ENCODE measurements at places on chromosomes 7 and 10.

- DNase-seq = no peak
Observed at GRCh38 chr7:69399401-69399800, 198.9 kb upstream of the AUTS2 start.

DNA sequence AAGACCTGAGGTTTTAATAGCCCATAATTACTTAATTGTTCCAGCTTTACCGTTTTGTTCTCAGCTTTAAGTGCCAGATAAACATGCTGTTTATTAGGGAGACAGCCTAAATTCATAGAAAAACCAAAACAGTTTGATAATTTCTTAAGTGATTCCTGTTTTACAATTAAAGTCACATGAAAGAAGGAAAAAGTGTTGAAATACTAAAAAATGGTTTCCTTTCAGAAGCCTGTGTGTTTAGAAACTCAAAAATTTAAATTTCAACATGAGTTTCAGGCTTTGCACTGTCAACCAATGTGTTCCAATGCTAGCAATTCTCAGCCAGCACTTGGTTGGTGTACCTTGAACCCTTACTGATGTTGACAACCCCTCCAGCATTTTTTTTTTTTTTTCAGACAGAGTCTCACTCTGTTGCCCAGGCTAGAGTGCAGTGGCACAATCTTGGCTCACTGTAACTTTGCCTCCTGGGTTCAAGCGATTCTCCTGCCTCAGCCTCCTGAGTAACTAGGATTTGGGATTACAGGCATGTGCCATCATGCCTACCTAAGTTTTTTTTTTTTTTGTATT is 135.3 kb downstream of the ICA1 start:
- DNase-seq = no peak

- no peak for DNase-seq
Observed at GRCh38 chr10:5943536-5943935, 33.8 kb downstream of the IL15RA start.

DNA sequence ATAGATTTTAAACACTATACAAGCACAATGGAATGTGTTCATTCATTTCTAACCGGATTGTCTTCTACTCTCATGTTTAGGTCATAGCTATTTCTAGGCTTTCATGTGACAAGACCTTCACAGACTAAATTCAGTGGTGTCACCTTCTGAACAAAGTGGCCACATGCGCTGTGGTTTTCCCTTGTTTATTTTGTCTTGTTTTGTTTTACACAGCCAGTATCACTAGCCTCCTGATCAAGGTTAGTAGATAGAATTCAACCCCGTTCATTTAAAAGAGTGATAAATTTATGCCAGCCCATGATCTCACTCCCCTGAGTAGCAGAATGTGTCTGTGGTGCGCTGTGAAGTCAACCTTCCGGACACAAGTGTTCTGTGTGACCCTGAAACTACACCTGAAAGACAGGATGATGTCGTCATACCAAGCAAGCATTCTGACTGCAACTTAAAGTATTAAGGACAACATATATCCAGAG is 209.1 kb downstream of the CREB5 start:
- no peak for DNase-seq

DNA sequence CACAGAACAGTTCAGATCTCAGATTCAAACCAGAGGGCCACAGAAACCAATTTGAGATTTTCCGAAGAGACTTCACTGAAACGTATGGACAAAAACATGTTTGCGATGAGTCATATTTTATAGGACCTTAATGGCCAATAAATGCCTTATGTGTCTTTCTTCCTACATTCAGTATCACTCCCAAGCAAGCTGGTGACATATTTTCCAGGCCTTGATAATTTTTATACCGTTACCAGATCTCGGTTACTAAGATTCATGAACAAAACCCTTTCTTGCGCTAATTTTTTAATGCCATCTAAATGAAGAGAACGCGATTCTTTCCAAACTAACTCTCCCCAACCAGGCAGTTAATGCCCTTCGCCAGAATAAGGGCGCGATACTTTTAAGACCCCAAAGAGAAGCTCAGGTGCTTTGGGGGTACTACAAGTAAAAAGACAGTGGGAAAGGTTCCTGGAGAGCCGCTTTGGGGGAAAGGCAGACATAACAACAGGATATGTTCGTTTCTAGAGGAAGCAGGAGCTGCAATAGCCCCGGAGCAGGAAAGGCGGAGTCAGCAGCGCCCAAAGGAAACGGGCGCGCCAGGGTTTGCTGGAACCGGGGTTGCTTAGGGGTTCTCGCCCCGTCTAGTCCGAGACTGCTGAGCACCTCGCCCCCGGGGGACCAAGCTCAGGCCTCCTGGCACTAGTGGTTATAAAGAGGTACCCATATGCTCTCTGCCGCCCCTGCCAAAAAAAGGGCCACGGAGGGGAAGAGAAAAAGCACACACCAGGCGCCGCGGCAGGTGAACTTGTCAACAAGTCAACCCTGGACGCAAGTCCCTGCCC is 884 bp downstream of the ICA1 start:
- DNase-seq = peak; percentile 35

GRCh38 chr7:107900496-107901015 is 9.6 kb downstream of the DLD start:
- DNase-seq = no peak

DNA sequence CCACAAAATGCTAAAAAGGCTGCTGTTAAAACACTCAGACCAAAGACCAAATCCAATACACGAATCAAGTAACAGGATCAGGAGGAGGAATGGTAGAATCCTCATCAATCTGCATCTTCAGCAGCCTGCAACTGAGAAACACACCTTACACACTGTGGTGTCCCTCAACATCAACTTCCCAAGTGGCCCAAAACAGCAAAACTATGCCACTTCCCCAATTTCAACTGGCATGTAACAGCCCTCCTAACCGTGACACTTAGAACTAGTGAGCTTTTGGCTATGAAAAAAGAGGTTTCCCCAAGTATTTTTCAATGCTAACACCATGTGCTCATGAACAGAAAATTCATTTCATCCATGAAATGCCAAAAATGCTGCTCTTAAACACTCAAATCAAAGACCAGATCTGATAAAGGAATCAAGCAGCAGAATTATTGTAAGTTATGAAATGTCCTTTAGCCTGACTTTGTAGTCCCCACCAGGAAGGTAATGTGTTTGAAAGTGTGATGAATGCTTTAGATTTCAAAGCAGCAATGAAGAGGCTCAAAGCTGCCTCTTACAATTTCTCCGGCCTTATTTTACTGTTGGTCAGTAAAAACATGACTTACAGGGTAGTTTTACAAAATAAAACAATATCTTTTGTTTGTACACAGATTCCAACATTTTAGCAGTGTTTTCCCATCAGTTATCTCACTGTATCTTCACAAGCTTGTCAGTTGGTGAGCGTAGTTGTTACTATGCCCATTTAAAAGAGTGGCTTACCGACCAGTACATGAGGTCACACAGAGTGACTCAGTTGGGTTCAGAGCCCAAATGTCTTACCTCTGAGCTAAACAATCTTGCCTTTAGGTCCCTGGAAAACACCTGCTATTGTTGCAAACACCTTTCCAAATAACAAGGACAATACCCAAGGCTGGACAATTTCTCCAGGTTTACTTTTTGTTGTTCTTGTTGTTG is 65.7 kb upstream of the ASAH2 start:
- no peak for DNase-seq

DNA sequence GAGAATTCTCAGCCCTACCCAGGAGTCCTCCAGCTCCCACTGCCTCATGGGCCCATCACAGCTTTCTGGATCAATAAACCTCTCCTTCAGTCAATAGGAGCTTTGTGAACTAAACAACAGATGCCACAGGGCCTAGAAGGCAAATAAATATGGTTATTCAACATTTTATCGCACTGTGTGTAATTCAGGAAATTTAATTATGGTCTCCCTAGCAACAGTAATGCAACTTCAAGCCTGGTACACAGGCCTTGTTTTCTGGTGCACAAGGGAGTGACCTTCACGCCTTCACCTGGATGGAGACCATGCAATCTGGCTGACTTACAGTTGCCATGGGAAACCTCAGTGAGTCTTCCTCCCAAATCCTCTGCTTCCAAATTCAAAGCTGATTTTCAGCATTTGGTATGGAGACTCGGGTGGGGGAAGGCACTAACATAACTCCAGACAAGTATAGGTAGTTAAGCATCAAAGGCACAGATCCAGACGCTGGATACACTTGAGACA is 441.0 kb upstream of the NPVF start:
- no peak for DNase-seq

- DNase-seq = no peak
Observed at GRCh38 chr7:132349075-132349474, 227.2 kb downstream of the PLXNA4 start.

- DNase-seq = no peak
Observed at GRCh38 chr10:18797286-18797685, 138.1 kb downstream of the ARL5B start.

GRCh38 chr10:67257018-67257417 is 331.2 kb downstream of the LRRTM3 start:
- no peak for DNase-seq

DNA sequence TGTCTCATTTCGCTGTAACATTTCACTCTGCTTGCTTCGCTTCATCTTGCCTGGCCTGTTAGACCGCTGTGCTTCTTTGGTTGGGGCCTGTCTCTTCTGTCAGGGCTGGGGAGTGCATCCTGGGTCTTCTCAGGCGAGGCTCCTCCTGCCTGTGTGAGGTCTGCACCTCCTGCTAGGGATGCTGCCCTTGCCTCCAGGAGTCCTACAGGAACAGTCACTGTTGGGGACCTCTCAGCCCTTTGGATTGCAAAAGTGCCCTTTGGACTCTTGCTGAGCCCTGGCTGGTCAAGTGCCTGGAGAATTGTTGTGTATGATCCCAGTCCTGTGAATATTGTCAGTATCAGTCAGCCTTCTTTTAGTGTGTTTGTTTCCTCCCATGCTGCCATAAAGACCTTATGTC is 84.1 kb downstream of the MDFIC start:
- no peak for DNase-seq

- DNase-seq = no peak
Observed at GRCh38 chr10:15208221-15208620, 39.7 kb upstream of the NMT2 start.

DNA sequence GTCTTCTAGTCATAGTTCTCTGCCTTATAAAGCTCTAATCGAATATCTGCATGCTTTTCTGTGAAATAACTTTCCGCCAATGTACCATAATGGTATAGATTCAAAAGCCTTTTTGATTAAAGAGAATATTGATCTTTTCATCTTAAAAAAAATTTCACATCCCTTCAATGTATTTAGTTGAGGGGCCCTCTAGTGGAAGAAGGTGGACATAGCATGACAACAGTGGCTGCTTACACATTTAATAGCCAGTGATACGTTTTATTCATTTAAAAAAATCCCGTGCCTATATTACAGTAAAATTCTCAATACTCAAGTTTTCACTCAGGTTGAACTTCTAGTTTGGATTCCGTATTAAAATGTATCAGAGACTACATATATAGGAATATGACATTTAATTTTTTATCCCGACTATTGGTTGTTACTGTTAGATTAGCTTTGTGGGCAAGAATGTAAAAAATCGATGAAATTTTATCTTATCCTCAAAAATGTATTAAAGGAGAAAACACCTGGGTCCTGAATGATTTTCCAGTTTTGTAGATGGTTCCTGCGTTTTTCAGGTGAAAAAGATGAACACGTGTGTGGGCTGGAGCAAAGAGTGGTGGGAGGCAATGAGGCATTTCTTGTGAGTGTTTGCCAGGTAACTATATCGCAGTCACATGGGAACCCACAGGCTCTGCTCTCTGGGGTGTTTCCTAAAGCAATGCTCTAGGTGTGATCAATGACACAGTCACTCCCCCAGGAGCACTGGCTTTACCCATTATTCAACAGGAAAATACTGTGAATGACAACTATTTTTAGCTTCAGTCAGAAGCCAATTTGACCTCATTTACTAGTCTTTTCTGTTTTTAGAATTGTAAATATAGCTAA is 24.1 kb upstream of the PNLIP start:
- DNase-seq = no peak

GRCh38 chr7:85641331-85641730 is 454.5 kb upstream of the SEMA3D start:
- DNase-seq = no peak

- no peak for DNase-seq
Observed at GRCh38 chr7:42174391-42174912, 62.6 kb downstream of the GLI3 start.

GRCh38 chr10:124349231-124349995 is 69.3 kb downstream of the OAT start:
- DNase-seq = no peak

- no peak for DNase-seq
Observed at GRCh38 chr7:75944507-75944906, 29.6 kb downstream of the POR start.

GRCh38 chr7:116630357-116630756 is 41.6 kb upstream of the MET start:
- no peak for DNase-seq

- DNase-seq = no peak
Observed at GRCh38 chr10:71467569-71468362, 71.0 kb downstream of the CDH23 start.

DNA sequence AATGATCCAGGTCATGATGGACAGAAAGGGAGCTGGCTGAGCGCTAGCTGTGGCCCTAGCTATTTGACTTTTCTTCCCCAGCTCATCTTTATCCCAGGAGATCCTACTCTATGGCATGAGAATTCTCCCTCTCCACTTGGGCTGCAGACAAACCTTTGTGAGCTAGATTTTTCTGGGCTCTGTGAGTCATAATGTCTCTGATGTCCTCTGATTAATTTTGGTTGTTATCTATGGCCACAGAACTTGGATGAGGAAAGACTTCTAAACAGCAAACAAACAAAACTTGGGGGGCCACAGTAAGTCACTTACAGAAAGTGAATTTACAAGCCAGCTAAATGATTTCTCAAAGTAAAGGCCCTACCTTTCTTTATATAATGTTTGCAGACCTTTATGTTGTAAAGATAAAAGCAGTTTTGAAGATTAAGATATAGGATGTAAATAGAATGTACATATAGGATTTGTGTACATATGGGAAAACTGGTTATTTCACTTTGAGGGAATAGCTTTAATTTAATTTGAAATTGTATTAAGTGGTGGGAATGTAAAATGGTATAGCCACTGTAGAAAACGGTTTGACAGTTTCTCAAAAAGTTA is 10.4 kb downstream of the ABLIM1 start:
- DNase-seq = no peak

GRCh38 chr7:54687462-54688212 is 71.4 kb downstream of the SEC61G start:
- DNase-seq = no peak

- DNase-seq = no peak
Observed at GRCh38 chr7:130818056-130818455, 84.0 kb upstream of the KLF14 start.

DNA sequence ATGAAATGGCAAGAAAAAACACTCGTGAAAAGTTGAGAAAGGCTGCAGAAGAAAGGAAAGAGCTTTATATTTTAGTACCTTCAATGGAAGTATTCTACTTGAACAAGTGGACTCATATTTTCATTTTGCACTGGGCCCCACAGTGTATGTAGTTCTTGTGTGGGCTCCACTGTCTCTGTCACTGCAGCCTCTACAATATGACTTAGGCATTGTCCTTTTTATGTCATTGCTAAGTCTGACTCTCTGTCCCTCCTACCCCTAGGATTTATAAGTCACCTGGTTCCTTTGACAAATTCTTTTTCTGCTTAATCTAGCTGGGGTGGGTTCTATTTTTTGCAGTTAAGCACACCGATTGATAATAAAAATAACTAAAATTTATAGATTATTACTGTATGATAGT is 27.7 kb upstream of the SOSTDC1 start:
- DNase-seq = no peak

GRCh38 chr10:71331736-71332135 is 12.7 kb downstream of the SLC29A3 start:
- no peak for DNase-seq

- DNase-seq = no peak
Observed at GRCh38 chr7:128129224-128129864, 98.1 kb upstream of the LRRC4 start.

GRCh38 chr10:49512121-49512809 is 26.7 kb downstream of the ERCC6 start:
- DNase-seq = no peak

Measured in pulmonary artery endothelial cell (primary cell).